ENCODE measurements at places on chromosomes 5 and 9.

DNA sequence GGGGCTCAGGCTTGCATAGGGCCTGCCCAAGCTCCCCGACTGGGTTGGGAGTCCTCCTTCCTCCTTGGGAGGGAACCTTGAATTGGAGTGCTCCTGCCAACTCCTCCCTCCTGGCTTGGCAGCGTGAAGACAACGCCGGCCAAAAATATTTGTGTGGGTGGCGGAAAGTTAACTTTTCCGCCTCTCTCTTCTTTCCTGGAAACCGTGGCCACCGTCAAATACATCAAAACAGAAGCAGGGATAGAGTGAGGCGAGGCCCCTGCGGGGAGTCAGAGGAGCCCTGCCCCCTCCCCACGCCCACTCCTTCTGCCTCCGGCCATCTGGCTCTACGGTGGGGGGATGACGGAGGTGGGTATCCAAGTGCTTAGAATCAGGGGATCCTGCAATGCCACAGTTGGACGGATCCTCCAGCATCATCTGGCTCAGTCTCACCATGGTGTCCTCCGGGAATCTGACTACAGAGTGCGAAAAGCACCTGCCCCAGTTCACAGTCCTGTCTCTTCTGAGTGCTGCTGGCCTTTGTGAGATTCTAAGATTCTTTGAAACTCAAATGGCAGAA is 25.2 kb upstream of the SYNPO start:
- DNase-seq, result peak; percentile 57

DNA sequence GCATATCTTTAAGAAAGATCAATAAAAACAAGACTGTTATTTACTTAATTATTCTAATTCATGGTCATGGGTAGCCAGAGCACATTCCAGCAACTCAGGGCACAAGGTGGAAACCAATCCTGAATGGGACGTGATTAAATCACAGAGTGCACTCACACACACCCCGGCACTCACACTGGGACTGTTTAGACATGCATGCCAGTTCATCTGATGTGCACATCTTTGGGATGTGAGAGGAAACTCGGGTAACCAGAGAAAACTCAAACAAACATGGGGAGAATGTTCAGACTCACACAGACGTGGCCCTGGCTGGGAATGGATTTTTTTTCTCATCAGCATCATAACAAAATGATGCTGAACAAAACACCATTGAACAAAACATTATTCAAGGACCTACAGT is 29.4 kb downstream of the SMAD5 start:
- DNase-seq, result no peak

DNA sequence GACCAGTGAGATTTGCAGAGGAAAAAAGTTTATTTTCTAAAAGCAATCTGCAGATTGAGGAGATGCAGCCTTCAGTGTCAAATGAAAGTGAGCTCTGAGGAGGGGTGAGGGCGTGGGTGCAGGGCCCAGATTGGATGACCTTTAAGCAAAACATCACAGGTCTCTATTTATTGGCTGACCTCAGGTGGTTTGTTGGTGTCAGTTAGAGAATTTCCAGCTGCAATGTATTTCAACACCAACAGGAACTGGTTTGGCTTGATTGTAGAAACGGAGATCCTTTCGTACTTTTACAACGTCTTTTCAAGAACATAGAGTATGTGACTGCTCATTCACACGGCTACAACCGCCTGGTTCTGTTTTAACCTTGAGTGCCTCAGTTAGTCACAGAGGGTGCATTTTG is 1069.1 kb downstream of the EFNA5 start:
- no peak for DNase-seq

- no peak for DNase-seq
Measured at GRCh38 chr5:90503596-90503995, 25.8 kb downstream of the LYSMD3 start.

- no peak for DNase-seq
Measured at GRCh38 chr9:77016526-77017504, 2.6 kb upstream of the FOXB2 start.

DNA sequence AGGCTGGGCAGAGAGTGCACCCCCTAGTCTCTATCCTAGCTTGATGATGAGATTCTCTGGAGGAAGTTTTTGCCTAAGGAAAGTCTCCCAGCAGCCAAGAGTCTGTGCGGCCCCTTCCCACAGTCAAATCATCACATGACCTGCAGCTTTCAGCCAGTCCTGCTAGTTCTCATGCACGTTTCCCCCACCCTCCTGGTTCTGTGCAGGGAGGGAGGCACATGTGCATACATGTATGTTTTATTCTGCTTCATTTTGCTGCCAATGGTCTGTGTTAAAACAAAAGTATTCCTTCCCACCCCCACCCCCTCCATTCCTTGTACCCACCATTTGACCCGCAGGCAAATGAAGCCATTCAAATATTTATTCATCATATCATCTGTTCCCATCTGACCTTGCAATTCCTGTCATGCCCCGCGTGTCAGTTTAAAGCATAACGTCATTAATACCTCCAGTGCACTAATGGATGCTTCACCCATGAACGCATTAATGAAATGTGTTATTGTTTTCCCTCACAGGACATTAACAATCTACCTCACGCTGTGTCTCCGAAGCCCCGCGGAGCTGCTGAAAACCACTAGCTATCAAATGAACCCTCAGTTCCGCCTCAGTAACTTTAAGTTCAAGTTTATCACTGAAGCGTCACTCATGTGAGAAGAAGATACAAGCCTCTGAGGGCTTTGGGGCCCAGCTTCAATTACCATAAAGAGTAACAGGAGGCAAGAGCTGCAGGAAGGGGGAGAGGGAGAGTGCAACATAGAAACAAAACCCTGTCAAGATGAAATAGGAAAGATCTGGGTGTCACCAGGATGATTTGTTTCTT is 139.6 kb downstream of the RASEF start:
- no peak for DNase-seq

DNA sequence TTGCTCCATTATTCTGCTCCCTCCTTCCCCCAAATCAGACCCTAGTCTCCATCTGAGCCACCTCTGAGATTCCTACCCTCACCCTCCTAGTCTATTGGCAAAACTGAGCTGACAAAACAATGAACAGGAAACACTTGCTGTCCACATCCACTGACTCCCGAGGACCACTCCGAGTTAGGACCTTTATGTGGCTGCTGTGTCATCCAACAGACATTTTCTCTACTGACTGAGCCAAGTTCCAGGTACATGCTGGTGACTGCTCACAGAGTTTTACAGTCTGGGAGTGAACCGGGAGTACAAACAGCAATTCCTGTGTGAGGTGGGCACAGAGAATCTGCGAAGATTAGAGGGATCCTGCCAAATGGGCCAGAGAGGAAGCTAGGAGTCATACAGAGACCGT is 39.2 kb downstream of the CFAP90 start:
- DNase-seq, result no peak

GRCh38 chr9:109640580-109641371 is 139.2 kb upstream of the PALM2AKAP2 start:
- no peak for DNase-seq

DNA sequence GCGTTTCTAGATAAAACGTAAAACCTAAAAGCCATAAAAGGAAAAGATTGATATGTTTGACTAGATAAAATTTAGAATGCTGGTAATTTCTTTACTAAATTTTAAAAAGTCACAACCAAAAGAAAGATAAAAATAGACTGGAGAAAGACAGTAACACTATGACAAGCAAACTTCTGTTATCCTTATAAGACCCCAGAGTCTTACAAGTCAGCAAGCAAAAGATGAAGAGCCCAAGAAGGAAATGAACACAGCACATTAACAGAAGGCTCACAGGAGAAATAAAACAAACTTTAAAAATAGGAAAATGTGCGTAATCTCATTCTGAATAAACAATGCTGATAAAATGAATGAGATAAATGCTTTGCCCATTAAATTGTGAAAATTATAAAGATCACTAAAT is 29.7 kb downstream of the IL7R start:
- DNase-seq, result no peak

- DNase-seq, result no peak
Measured at GRCh38 chr5:155512329-155512728, 498.8 kb downstream of the KIF4B start.

DNA sequence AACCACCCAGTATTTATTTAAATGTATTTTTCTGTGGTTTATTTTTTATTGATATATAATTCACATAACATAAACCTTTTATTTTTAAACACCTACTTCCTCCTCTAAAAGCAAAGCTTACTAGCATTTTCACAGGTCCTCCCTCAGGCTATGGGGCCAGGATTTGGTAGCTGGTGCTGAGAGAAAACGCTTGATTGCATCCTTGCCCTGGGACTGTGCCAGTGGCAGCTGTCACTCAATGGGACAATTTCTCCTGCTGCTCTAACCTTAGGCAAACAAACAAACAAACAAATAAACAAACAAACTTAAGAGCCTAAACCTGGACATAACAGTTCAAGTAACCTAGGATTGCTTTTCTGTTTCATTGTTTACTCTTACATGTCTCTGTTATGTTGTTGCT is 102.7 kb downstream of the FOCAD start:
- no peak for DNase-seq

DNA sequence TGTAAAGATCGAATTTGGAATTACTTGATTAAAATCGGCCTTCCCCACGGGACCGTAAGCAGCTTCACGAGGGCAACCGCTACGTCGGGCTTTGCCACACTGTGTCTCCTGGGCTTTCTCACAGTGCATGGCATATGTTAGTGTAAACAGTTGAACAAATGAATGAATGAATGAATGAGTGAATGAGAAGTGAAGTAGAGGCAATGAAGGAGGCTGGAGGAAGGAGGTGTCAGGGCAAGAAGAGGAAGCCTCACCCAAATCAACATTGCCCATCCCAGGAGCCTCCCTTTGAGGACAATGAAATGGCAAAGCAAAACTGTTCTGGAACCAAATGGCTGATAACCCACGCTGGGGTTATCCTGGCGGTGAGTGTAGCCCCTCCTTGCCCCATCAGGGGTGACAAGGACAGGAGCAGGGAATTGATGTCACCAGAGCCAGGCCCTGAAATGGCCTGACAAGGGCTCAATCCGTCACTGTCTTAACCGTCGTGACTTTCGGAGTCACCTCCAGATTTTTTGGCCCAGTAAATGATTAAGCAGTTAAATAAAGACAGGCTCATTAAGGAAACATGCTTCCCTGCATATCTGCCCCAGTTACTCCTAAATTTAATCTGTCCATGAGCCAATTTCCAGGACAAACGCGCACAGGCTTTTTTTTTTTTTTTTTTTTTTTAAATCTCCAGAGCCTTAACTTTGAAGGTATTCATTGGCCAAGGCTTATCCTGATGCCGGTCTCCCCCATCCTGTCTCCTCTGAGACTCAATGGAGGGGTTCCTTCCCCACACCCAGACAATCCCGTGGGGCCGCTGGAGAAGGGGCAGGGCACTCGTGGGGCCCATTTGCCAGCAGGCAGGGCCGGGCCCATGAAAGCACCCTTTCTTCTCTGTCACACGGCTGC is 88.4 kb upstream of the BOD1 start:
- DNase-seq, result no peak

- DNase-seq, result no peak
Measured at GRCh38 chr5:73394610-73395009, 54.0 kb downstream of the FOXD1 start.

DNA sequence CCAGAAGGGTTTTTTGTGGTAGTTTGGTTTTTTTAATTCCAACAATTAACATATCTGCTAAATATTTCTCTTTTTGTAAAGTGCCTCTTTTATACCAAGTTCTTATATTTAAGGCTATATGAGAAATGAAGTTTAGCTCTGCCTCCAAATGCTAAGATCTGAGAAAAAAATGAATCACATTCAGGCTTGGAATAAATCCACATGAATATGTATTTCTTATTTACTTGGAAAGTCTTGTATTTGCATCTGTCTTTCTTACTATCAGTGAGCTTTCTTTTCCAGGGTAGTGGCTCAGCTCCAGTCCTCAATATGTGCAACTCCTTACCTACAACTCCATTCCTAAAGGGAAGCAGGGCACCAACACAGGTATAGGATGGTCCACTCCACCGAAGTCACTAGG is 127.9 kb downstream of the GLIS3 start:
- no peak for DNase-seq

DNA sequence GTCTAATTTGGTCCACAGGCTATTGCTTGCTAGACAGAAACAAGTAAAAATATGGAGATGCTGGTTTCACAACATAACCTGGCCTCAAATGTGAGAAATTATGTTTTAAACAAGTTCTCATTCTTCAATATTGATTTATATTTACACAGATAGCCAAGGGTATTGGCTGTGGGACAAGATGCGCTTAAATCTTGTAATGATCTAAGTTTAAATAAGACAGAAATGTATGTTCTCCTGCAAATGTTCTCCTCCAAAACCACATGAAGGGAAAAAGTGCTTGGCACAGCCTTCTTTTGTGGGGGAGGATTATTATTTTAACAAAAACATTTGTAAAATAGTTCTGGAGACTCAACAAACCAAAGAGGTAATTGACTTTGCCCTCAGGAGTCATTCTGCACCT is 356.0 kb downstream of the DMAC1 start:
- no peak for DNase-seq

DNA sequence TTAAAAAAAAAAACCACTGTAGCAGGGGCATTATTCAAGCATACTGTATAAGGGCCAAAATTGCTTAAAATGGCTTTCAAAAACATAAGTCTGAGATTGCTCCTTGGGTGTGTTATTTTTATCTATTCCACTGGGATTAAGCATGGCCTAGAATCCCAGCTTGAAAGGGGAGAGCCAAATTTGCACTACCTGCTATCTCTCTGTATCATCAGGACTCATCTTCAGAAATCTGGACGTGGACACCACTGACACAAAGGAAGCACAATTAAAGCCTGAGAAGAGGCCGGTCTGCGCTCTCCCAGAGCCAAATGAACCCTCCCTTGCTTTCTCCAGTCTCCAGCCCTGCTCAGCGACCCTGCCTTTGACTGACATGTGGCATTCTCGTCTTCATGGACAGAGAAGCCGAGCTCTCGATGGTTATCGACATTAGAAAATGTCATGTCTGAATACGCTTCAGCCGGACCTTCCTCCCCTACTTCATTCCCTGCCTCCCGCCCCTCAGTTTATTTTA is 151.3 kb downstream of the EBF1 start:
- DNase-seq, result no peak

DNA sequence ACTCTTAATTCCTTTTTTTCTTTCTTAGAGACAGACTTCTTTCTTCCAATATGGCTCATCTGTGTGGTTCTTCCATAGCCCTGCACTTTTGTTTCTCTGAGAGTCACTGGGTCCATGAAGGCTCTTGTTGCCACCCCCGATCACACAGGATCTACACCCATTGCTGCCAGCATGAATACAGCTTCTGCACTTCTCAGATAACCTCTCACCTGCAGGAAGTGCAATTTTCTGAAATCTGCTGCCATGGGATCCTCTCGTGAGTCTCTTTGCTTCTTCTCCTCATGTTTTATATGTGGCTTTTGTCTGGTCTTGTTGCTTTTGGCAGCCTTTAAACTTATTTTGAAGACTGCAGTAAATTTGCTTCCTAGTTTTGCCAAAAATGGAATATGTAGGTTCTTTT is 171.2 kb downstream of the TMEM167A start:
- no peak for DNase-seq

All from D721Med (cell line).